ENCODE measurements at places on chromosomes 3 and 15.

DNA sequence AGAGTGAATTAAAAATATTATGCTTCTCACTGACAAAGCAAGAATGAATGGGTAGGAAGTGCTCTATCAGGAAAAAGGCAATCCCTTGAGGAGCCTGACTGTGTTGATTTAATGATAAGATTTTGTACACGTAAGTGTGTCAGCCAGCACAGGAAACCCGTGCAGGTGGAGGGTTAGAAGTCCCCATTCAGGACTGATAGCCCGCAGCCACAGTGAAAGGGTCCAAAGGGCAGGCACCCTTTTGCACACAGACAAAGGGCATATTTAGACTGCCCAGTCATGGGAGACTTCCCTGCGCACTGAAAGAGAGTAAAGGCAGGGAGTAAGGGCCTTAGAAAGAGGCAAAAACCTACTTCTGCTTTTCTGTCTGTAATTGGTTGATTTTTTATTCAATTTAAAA lies 26.4 kb upstream of the SKIL start:
- DNase-seq, result no peak

- no peak for DNase-seq
Observed at GRCh38 chr3:173618703-173619102, 221.2 kb downstream of the NLGN1 start.

DNA sequence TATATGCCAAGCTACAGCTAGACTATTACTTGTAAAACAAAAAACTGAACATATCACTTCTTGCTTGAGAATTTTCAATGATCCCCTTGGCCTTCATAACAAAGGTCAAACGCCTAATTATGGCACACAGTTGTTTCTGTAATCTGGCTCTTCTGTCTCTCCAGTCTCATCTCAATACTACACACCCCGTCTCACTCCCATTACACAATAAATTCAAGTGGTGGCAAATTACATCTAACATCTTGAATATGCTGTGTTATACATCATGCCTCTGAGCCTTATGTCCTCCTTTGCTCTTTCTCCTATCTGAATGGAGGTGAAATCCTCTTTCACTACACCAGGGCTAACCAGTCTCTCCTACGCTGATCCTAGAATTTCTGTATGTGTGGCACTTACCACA lies 140.4 kb downstream of the TBL1XR1 start:
- DNase-seq, result no peak

DNA sequence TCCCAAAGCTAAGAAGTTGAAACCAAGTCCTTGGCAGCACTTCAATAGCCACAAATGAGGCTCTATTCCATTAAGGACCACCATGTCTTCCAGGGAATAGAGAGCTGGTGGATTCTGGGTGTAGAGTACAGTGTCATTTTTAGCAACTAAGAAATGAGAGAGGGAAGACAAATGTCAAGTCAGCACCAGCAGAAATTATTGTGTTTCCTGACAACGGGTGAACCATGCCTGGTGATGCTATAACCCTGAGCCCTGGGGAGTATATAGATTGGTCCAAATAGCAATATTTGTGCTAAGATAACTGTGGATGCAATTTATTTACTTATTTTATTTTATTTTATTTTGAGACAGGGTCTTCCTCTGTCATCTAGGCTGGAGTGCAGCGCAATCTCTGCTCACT lies 305.6 kb upstream of the WNT5A start:
- DNase-seq, result no peak

GRCh38 chr3:16929311-16929710 lies 44.6 kb downstream of the PLCL2 start:
- DNase-seq, result no peak

GRCh38 chr15:89078851-89079810 lies 9.1 kb upstream of the ABHD2 start:
- DNase-seq, result no peak

GRCh38 chr3:150116196-150116595 lies 145.5 kb upstream of the PFN2 start:
- DNase-seq, result no peak

DNA sequence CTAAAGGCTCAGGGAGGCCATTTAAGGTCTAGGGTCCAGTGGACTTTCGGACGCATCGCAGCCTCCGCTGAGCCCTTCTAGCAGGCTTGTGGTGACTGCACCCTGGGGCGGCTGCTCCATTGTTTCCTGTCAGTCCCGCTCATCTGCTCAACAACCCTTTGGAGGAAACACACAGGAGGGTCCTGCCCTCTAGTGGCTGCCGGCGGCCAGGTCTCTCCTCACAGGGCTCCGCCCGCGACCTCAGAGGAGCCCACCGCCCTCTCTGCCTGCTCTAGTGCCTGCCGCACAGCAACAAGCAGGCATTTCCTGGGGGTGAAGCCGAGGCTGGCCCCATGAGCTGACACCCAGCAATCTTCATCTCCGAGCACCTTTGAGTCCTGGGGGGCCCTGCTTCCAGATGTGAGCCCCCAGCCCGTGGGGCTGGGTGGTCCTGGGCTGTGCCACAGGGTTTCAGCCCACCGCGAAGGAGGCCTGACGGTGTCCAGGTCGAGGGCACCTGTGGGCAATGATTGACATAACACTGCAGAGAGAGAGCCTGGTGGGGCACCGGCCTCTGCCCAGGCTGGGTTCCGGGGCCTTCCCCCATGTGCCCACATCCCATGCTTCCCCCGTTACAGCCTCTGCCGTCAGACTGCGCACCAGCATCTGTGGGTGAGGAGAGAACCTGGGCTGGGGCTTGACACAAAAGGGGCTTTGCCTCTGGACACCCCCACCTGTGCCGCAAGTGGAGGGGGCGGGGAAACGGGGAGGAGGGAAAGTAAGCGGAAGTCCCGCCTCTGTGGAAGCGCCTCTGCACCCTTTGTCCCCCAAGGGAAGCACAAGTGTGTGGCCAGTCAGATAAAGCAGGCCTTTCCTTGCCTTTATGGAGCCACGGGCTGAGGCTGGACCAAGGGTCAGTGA lies 27.0 kb upstream of the SFMBT1 start:
- peak; percentile 82 for DNase-seq

DNA sequence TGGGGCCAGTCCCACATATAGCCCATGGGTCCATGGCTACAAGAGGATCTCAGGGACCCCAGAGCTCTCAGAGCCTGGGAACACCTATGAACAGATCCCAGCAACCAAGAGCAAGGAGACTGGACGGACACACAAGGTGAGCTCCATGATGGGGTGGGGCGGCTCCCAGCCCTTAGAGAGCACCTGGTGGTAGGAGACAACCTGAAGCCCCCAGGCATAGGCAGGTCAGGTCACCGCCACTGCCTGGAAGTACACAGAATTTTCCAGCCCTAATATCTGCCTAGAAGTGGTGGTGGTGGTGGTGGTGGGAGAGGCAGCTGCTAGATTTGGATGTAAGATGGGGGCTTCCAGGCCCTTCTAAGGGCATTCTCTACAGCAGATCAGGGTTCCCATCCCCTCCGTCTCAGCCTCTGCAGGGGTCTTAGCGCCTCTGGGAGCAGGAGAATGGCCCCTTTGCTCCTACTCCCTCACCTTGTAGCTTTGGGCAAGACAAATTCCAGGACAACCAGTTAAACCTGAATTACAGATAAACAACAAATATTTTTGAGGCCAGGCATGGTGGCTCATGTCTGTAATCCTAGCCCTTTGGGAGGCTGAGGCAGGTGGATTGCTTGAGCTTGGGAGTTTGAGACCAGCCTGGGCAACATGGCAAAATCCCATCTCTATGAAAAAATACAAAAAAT lies 9.2 kb downstream of the SH2D7 start:
- no peak for DNase-seq

- DNase-seq, result no peak
Observed at GRCh38 chr15:75114327-75114726, 87.4 kb upstream of the C15orf39 start.

- DNase-seq, result no peak
Observed at GRCh38 chr3:30256474-30256873, 349.9 kb upstream of the TGFBR2 start.

GRCh38 chr3:42780892-42781700 lies 8.0 kb upstream of the CCDC13 start:
- no peak for DNase-seq

DNA sequence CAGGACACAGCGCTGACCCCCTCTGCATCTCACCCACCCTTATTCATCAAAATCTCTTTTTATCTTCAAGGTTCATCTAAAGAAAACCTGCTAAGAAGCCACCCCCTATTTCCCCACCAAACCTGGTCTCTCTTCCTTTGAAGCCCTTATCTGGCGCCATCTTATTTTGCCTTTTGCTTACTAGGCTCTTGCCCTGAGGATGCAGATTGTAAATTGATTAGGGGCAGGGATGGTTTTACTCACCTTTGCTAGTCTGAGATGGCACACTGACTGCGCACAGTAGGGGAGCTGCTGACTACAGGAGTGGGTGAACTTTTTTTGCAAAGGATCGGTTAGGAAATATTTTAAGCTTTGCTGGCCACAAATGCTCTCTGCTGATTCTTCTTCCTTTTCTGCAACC lies 78.9 kb upstream of the BHLHE40 start:
- DNase-seq, result no peak

DNA sequence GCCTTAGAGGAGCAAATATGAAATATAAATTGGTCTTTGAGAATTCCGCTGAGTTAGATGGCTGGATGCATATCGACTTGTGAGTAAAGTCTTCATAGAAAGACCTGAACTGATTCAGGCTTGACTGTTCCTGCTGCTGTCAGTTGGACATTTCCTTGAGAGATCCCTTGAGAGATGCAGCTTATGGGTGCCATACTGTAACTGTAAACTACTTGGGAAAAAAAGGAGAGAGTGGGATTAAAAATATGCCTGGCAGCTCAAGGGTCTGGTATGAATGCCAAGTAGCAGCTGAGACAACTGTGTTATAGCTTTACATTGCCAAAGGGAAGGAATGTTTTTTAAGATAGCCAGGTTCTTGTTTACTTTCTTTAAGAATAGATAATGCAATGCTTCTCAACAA lies 926.6 kb downstream of the EPHA3 start:
- DNase-seq, result no peak

DNA sequence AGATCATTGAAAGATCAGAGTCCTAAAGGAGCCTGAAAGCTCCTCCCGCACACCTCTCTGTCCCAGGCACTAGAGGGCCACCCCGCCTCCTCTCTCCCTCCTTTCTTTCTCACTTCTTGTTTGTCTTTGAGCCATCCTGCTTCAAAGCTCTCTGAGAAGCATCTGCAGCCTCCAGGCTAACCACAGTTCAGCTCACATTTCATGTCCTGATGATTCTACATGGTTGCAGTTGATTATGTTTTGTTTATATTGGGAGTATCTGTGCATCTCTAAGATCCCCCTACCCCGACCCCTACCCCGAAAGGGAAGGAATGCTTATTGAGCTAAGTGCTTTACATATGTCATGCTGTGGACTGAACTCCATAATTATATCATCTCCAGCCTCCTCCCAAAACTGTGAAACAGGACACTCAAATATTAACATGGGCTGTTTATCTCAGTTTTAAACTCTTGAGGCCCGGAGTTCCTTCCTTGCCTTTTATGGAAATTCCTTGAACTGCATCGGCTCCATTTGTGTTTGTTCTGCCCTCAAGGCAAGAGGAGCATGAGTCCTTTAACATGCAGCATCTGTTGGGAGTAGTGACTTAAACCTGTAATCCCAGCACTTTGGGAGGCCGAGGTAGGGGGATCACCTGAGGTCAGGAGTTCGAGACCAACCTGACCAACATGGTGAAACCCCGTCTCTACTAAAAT lies 30.9 kb downstream of the MGLL start:
- DNase-seq, result no peak

- DNase-seq, result no peak
Observed at GRCh38 chr3:25781758-25782594, 1.3 kb downstream of the NGLY1 start.

- no peak for DNase-seq
Observed at GRCh38 chr15:40936709-40937666, 7.8 kb downstream of the DLL4 start.

GRCh38 chr15:52172869-52173268 lies 18.3 kb downstream of the GNB5 start:
- DNase-seq, result no peak

DNA sequence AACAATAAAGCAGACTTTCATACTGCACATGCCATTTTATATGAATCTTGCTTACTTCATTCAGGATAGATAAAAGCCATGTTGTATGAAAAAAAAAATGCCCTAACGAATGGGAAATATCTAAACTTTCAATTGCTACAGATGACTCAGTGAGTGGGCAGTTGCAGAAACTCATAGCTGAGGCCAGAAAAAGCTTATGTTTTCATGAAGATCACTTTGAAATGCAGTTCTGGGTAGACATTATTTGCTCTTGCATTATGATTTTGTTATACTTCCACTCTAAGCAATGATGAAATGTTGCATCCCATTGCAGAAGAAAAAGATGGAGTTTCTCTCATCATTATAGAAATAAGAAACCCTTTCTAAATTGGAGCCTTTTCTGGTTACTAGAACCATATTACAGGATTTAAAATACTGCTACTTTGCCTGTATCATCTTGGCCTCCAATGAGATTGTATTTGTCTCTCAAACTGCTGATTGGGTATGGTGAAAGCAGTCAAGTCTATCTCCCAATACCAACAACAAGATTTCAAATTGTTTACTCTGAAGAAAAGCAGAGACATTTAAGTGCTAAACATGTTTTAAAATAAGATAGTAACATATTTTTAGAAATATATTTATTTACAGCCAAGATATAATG lies 17.0 kb downstream of the PEAK1 start:
- no peak for DNase-seq

DNA sequence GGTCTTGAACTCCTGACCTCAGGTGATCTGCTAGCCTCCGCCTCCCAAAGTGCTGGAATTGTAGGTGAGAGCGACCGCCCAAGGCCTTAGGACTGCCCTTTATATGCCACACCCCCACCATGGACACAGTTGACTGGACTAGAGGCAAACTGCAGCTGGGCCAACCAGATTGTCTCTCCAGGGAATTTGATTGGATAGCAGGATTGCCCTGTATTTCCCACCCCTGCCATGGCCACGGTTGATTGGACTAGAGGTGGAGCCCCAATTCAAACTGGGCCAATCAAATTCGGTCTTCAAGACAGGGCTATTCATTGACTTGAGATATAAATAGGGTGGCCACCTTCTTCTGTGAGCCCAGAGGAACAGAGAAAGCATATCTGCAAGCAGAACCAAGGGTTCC lies 6.9 kb upstream of the CLPX start:
- no peak for DNase-seq

GRCh38 chr3:168341192-168341815 lies 245.6 kb upstream of the GOLIM4 start:
- no peak for DNase-seq

- DNase-seq, result no peak
Observed at GRCh38 chr15:60212536-60212935, 185.2 kb downstream of the ANXA2 start.

DNA sequence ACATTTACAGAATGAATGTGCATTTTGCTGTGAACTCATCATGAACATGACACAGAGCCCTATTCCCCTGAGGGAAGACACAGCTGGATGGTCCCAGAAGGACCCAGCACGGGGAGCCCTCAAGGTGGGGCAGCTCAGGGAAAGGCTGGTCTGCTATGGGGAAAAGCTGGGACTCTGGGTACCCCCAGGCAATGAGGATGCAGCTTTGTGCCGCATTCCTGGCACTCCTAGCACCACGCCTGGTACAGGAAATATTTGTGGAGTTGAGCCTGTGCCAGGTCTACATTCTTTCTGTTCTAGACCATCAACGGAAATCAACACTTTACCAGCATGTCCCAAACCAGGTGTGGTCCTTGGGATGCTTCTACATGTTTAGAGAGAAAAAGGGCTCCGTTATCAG lies 74.0 kb downstream of the SRGAP3 start:
- no peak for DNase-seq
